ENCODE measurements at places on chromosomes 3 and 15. TPM values are rescaled to one million over a fixed set of nuclear protein-coding genes. Genes with fewer than 3 reads are reported as not detected.

MED12L gene
- 7.8 TPM for total RNA-seq

C3orf18 gene
- 13.0 TPM for total RNA-seq

ATP2B2 gene
- total RNA-seq: 31.2 TPM

WNT5A gene
- total RNA-seq: 0.76 TPM

AMOTL2 gene
- total RNA-seq: 38.1 TPM

CELF6 gene
- total RNA-seq: 4.1 TPM

GATA2 gene
- 3.6 TPM for total RNA-seq

GTF2E1 gene
- 40.5 TPM for total RNA-seq

DOCK3 gene
- total RNA-seq: 13.4 TPM

CD86 gene
- not detected for total RNA-seq

CLRN1 gene
- not detected for total RNA-seq

EPHB3 gene
- 5.0 TPM for total RNA-seq

- DNase-seq: no peak
- H3K4me3 ChIP-seq: peak overlapping the region; percentile 74
- peaks cover 15% of the 10 kb centered on the region for H3K4me1 ChIP-seq
- peak overlapping the region; percentile 48 for H3K27ac ChIP-seq
Observed at GRCh38 chr15:74434263-74435136, 742 bp upstream of the SEMA7A start.

- H3K27me3 ChIP-seq: peaks cover 12% of the 10 kb centered on the region
- H3K36me3 ChIP-seq: no peaks in the 10 kb centered on the region
- DNase-seq: no peak
- peak overlapping the region; percentile 33 for H3K27ac ChIP-seq
- no peak overlapping the region for H3K4me3 ChIP-seq
Observed at GRCh38 chr3:16993227-16993626, 108.5 kb downstream of the PLCL2 start.

- no peak for DNase-seq
- H3K4me3 ChIP-seq: no peak overlapping the region
- H3K4me1 ChIP-seq: no peaks in the 10 kb centered on the region
- no peaks in the 10 kb centered on the region for H3K27me3 ChIP-seq
- no peaks in the 10 kb centered on the region for H3K36me3 ChIP-seq
- H3K27ac ChIP-seq: no peak overlapping the region
Observed at GRCh38 chr3:87634426-87634825, 358.0 kb upstream of the POU1F1 start.

DNA sequence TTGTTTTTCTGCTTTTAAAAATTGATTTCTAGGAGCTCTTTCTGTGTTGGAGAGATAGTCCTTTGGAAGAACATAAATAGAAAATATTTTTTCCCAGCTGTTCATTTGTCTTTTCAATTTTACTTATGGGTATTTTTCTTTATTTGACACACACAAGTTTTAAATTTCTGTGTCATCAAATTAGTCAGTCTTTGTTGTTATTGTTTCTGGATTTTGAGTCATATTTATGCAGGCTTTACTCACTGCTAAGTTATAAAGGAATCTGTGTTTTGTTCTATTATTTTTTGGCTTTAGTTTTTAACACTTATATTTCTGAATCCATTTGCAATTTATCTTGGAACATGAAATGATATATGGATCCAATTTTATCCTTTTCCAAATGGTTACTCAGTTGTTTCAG is 5.9 kb upstream of the GHSR start:
- H3K27me3 ChIP-seq: peaks cover 7% of the 10 kb centered on the region
- no peak overlapping the region for H3K4me3 ChIP-seq
- no peak overlapping the region for H3K27ac ChIP-seq
- DNase-seq: no peak
- no peaks in the 10 kb centered on the region for H3K36me3 ChIP-seq

- DNase-seq: peak; percentile 72
- no peaks in the 10 kb centered on the region for H3K36me3 ChIP-seq
- peaks cover 18% of the 10 kb centered on the region for H3K4me1 ChIP-seq
- H3K27me3 ChIP-seq: peaks cover 2% of the 10 kb centered on the region
Observed at GRCh38 chr15:77107531-77108355, 36.8 kb upstream of the TSPAN3 start.

DNA sequence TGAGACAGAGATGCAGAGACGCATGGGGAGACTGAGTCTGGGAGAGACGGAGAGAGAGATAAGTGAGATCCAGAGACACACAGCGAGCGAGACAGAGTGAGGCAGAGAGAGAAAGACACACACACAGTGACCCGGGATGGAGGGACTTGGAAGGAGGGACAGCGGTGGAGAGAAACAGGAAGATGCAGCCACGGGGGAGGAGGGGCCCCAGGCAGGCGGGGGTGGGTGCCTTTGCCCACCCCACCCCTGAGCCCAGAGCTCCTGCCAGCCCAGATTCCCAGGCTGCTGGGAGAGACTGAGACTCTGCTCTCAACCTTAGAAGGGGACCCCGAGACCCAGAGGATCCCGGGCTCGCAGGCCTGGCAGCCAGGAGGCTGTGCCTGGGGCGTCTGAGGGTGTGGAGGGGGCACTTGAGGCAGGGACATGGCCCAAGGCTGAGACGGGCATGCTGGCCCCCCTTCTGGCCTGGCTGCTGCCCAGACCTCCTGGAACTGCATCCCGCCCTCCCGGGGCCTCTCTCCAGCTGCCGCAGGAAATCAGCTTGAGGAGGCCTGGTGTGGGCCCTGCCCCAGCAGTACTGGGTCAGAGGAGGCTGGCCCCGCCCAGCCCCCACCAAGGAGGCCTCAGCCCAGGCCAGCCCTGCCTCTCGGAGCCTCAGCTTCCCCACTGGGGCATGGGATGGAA is 18.1 kb downstream of the H1-8 start:
- peak overlapping the region; percentile 72 for H3K27ac ChIP-seq
- DNase-seq: peak; percentile 62
- peak overlapping the region; percentile 50 for H3K4me3 ChIP-seq
- peaks cover 24% of the 10 kb centered on the region for H3K4me1 ChIP-seq
- peaks cover 4% of the 10 kb centered on the region for H3K27me3 ChIP-seq
- H3K36me3 ChIP-seq: peaks cover 5% of the 10 kb centered on the region

GRCh38 chr3:94285872-94286271 is 223.0 kb downstream of the NSUN3 start:
- H3K4me1 ChIP-seq: no peaks in the 10 kb centered on the region
- H3K27me3 ChIP-seq: no peaks in the 10 kb centered on the region
- no peak overlapping the region for H3K4me3 ChIP-seq
- DNase-seq: no peak

GRCh38 chr15:99511531-99511865 is 54.3 kb upstream of the MEF2A start:
- H3K4me3 ChIP-seq: peak overlapping the region; percentile 46
- peaks cover 18% of the 10 kb centered on the region for H3K4me1 ChIP-seq
- no peak for DNase-seq
- H3K27me3 ChIP-seq: no peaks in the 10 kb centered on the region
- H3K36me3 ChIP-seq: peaks cover 14% of the 10 kb centered on the region
- peak overlapping the region; percentile 78 for H3K27ac ChIP-seq

DNA sequence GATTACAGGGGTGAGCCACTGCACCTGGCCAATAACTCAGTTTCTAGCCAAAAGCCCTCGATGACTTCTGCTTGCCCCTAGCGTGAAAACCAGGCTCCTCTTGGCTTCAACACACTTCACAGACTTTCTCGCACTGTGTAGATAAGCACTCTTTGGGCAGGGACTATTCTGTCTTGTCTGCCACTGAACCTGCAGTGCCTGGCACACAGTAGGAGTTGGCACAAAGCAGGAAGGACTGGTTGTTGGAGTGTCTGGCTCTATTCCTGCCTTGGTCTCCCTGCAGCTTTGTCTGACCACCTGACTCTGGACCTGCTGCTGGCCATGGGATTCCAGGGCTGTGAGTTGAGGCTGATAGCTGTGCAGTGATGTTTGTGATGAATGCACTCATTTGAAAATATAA is 46.4 kb upstream of the RGMA start:
- peaks cover 7% of the 10 kb centered on the region for H3K4me1 ChIP-seq
- no peak overlapping the region for H3K27ac ChIP-seq
- no peak for DNase-seq
- H3K27me3 ChIP-seq: no peaks in the 10 kb centered on the region
- no peaks in the 10 kb centered on the region for H3K36me3 ChIP-seq
- H3K4me3 ChIP-seq: no peak overlapping the region

DNA sequence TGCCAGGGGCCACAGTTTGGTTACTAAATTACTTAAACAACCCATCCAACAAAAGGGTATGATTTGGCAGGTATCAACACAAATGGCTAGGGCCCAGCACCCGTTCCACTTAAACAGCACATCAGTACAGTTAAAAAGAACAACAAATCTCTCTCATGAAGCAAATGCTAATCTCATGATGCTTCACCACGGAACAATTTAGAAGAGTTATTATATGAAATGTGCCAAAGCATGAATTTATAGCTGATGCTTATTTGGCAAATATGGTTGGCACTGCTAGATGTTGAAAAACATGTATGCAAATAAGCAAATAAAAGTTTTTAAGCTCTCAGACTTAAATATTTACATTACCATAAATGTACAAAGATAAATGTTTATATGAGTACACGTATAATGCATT is 2.3 kb downstream of the PEAK1 start:
- DNase-seq: no peak
- H3K27me3 ChIP-seq: peaks cover 5% of the 10 kb centered on the region
- peak overlapping the region; percentile 99 for H3K4me3 ChIP-seq
- peaks cover 15% of the 10 kb centered on the region for H3K4me1 ChIP-seq
- H3K36me3 ChIP-seq: peaks cover 5% of the 10 kb centered on the region
- no peak overlapping the region for H3K27ac ChIP-seq

DNA sequence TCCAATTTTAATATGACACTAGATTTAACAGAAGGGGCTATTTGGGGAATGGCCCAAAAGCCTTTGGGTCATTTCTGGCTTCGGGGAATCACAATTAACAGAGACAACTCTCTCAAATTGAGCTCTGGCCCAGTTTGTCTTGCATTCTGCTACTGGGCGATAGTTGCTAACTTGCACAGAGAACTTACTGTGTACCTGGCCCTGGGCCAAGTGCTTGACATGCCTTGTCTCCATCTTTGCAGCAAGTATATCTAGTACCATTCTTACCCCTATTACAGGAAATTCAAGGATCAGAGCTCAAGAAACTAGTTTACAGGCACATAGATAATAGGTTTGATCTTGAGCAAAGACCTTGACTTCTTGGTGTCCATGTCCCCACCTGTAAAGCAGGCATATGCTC is 175.7 kb downstream of the TMEM108 start:
- H3K4me1 ChIP-seq: peaks cover 8% of the 10 kb centered on the region
- no peaks in the 10 kb centered on the region for H3K27me3 ChIP-seq
- H3K27ac ChIP-seq: no peak overlapping the region
- H3K36me3 ChIP-seq: no peaks in the 10 kb centered on the region

DNA sequence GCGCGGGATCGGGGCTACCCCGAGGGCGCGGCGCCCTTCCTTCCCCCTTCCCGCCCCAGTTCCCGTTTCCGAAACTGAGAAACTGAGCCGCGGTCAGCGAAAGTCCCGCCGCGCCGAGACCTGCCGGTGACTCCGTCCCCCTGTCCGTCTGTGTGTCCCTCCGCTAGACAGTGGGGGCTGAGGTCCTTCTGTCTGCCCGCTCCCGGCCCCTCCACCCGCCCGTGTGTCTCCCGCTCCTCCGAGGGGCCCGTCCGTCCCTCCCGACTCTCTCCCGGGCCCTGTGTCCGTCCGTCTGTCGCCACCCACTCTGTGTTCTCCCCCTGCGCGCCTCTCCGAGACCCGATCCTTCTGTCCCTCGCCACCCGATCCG is 426 bp downstream of the PRKCD start:
- peaks cover 20% of the 10 kb centered on the region for H3K27me3 ChIP-seq
- H3K36me3 ChIP-seq: no peaks in the 10 kb centered on the region
- peak overlapping the region; percentile 87 for H3K4me3 ChIP-seq
- peak; percentile 36 for DNase-seq

DNA sequence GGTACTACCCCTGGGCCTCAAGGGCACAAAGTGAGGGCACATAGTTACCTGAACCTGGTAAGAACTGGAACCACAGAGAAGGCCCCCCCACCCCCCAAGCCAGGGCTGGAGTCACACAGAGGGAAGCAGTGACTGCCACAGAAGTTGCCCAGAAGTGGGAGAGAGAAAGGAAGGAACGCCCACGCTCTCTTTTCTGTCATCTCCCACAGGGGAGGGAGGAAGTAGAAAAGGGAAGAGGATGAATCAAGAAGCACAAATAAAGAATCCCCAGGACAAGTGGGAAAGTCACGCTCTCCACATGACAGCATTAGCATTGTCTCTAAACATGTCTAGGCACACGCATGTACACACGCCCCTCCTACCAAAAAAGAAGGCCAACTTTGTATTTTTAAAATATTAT is 114.7 kb upstream of the FRMD4B start:
- H3K4me3 ChIP-seq: no peak overlapping the region
- DNase-seq: no peak
- no peaks in the 10 kb centered on the region for H3K4me1 ChIP-seq
- H3K36me3 ChIP-seq: no peaks in the 10 kb centered on the region
- no peak overlapping the region for H3K27ac ChIP-seq

DNA sequence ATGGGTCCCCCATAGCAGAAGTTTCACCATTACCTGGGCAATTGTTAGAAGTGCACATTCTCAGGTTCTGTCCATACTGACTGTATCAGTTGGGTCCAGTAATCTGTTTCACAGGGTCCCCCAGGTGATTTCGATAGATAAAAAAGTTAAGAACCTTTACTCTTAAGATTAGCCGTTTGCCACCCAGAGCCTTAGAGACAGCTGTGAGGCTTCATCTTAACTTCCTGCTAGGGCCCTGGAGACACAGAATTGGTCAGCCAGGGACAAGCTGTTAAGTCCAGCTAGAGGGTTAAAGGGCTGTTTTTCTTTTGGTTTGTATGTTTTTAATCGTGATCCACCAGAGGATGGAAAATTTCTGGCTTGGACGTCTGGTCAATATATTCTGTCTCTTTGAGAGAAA is 6.7 kb downstream of the FAM162A start:
- peaks cover 17% of the 10 kb centered on the region for H3K4me1 ChIP-seq
- H3K4me3 ChIP-seq: no peak overlapping the region
- DNase-seq: no peak
- H3K27ac ChIP-seq: no peak overlapping the region
- H3K27me3 ChIP-seq: peaks cover 2% of the 10 kb centered on the region

DNA sequence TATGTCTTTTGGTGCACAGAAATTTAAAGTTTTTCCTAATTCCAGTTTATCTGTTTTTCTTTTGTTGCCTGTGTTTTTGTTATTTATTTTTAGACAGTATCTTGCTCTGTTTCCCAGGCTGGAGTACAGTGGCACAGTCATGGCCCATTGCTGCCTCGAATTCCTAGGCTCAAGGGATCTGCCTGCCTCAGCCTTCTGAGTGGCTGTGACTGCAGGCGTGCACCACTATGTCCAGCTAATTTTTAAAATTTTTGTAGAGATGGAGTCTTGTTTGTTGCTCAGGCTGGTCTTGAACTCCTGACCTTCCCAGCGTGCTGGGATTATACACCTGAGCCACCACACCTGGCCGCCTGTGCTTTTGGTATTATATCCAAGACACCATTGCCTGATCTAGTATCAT is 22.8 kb downstream of the KAT2B start:
- no peak for DNase-seq
- no peak overlapping the region for H3K27ac ChIP-seq
- H3K36me3 ChIP-seq: no peaks in the 10 kb centered on the region
- no peak overlapping the region for H3K4me3 ChIP-seq
- H3K4me1 ChIP-seq: peaks cover 11% of the 10 kb centered on the region
- H3K27me3 ChIP-seq: no peaks in the 10 kb centered on the region
